ENCODE measurements at places on chromosomes 7 and 10.
A peak's percentile ranks its signal among the peaks of the same experiment; 100 is the strongest.

DNA sequence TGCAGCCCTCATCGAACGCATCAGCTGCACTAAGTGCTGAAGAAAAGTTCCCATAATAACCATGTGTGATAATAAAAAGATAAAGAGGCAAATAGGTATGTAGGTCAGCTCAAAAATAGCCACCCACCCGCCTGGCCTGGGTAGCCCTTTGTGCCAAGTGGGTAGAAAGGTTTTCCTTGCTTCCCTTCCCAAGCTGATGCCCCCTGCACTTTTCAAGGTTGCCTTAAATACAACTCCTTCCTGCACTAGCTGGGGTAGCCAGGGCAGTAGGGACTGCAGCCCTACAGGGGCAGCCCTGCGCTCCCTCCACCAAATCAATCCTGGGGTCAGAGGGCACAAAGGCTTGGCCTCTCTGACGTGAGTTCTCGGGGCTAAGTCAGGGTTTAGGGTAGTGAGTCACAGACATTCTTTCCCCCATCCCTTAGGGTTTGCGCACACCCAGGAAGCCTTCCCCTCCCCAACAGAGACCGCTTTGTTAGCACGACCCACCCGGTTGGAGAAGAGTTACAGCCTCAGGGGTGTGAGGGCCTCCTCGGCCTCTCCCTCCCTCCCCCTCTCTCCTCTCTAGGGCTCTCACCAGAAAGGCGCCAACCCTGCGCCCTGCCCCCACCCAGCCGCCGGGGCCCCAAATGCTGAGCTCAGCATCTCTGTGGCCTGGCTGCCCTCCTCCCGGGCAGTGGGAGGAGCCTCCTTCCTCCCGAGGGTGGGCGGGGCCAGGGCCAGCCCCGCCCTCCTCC, 13.3 kb upstream of the DDIT4 start:
- DNase-seq: peak; percentile 70

GRCh38 chr7:149787428-149788299, 14.3 kb upstream of the ZNF467 start:
- no peak for DNase-seq

- DNase-seq: no peak
Measured at GRCh38 chr10:98314532-98315284, 46.7 kb upstream of the LOXL4 start.

- no peak for DNase-seq
Measured at GRCh38 chr7:39016609-39017008, 38.9 kb downstream of the POU6F2 start.

GRCh38 chr7:153454306-153454705, 597.9 kb upstream of the DPP6 start:
- no peak for DNase-seq

GRCh38 chr7:84324136-84324630, 129.6 kb upstream of the SEMA3A start:
- no peak for DNase-seq

DNA sequence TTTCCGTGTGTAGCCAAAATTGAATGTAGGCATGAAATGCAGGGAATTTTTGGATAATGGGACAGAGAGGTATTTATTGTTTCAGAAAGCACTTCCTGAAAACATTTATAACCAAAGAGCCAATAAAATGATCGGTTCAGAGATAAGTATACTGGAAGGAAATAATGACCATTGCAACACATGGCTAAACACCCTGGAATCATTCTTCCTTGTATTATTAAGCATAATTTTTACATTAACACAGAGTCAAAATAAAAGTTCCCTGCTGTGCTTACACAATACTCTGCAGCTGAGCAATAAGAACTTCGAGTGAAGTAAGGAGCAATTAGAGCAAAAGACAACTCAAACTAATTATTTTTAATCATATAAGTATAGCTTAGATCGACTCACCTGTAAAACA, 648.3 kb downstream of the TNS3 start:
- DNase-seq: no peak

DNA sequence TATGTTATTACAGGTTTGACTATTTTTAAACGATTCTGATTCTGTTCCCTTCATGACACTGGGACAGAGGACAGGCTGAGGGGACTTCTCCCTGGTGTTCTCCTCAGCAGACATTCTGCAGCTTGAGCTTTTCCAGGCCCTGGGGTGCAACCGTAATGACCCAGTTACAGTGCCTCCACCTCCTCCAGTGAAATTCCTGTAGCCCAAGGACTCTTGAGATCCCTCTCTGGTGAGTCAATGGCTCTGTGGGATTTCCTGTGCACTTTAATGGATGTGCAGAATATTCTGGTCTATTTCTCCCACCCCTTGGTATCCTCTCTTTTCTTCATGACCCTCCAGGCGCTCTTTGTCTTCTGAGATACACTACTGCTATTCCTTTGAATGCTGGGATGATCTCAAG, 319.3 kb downstream of the INHBA start:
- no peak for DNase-seq

DNA sequence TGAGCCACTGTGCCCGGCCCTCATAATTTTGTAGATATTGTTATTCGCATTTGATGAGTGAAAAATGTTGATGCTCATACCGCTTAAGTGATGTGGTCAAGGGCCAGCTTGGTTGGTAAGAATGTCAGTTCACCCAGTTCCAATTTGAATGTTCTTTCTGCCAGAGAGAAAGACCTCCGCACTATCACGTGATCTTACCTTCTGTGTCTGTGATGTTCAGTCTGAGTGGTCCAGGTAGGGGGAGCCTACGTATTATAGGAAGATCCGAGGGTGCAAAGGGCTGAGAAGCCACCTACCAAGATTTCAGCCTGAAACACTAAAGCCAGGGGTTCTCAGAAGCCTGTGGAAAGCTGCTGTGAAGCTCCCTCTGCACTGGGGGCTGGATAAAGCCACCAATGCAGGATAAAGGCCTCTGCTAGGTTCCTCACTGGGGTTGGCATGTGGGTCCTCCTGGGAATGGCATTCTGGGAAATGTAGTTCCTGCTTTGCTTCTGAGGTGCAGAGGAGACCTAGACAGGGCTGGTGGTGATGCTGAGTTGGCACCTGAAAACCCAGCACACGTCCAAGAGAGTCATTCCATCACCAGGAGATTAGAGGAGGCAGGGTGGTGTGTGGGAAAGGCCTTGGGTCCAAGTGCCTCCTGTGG, 64.7 kb upstream of the AOAH start:
- no peak for DNase-seq

DNA sequence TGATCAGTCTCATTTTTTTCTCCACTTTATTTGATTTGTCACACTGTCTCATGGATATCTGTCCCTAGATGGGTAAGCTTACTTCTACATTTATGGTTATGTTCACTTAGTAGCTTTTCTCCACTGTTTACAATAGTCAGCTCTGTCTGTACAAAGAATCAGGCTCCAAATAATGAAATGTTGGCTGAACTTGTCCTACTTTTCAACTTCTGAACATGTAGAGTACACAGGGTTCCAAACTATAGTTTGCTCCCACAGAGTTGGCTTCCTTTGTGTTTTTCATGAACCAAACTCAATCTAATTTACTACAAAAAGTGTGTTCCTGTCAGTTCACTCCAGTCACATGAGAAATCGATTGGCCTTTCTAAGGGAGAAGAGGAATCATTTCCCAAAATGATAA, 175.0 kb downstream of the CCDC71L start:
- DNase-seq: no peak

GRCh38 chr7:104160375-104160774, 47.4 kb downstream of the ORC5 start:
- no peak for DNase-seq

DNA sequence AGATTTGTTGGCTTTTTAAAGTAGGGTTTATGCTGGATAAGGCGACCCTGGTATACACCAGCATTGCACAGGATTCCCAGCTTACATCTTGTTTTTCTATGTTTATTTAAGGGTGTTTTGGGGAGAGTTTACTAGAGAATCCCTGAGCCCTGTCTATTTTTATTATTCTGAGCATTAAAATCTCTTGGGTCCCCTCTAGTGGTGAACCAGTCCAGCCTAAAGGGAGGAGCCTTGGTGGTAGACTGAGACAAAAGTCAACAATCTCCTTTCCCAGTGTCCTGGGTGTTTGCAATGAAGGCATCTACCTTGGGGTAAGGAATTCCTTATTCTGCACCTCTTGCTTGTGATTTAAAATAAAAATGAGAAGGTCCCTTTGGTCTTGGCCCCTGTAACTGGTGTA, 38.2 kb downstream of the ANTXRL start:
- DNase-seq: no peak

- DNase-seq: no peak
Measured at GRCh38 chr7:27151931-27152815, at the start of gene HOXA3. HOXA3 (minus strand) TSS chr7:27152583; CDS start chr7:27110640, 41,943 bp downstream.

- DNase-seq: no peak
Measured at GRCh38 chr10:74909670-74910069, 83.3 kb downstream of the KAT6B start.

DNA sequence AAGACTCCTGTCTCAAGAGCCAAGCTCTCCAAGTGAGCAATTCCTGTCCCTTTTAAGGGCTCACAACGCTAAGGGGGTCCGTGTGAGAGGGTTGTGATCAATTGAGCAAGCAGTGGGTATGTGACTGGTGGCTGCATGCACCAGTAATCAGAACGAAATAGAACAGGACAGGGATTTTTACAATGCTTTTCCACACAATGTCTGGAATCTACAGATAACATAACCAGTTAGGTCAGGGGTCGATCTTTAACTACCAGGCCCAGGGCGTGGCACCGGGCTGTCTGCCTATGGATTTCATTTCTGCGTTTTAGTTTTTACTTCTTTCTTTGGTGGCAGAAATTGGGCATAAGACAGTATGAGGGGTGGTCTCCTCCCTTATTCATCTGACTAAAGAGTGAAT, 54.9 kb upstream of the SP4 start:
- DNase-seq: no peak

DNA sequence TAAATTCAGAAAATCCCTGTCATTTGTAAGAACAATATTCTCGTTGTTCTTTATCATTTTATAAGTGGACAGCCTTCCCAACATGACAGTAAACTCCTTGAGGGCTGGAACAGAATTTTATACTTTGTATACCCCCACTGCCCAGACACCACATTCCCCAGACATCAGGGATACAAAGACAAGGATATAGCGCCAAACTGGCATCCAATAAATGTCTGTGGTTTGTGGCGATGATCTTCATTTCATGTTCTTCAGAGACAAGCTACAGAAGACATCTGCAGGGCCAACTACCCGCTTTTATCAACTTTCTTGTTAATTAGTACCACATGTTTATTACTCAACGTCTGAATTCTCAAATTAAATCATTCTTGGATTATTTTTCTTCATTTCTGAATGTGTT, 155.9 kb downstream of the ATE1 start:
- DNase-seq: no peak

DNA sequence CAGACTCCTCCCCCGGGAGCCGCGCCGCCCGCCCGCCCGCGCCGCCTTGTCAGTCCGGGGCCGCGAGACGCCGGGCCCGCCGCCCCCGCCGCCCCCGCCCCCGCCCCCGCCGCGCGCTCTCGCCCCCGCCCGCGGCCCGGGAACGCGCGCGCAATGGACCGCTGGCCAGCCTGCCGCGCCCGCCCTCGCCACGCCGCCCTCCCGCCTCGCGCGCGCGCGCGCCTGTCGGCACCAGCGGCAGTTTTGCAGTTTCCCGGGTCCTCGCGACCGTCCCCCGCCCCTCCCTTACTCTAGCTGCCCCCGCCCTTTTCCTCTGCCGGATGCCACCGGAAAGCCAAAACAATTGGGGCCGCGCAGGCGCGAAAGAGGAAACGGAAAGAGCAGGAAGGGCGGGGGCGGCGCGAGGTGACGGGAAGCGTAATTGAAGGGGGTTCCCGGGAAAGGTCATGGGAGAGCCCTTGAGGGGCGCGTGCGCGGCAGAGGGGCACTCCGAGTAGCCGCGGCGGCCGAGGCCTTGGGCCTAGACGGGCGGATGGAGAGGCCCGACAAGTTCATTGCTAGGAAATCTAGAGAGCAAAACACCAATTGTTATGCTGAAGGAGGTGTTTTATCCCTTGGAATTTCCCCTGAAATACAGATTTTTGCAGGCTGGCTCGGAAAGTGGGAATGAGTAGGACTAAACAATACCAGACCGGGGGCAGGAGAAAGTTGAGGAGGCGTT, 400 bp upstream of the KBTBD2 start:
- peak; percentile 97 for DNase-seq

GRCh38 chr10:21247592-21247991, 277.9 kb downstream of the SKIDA1 start:
- DNase-seq: no peak

DNA sequence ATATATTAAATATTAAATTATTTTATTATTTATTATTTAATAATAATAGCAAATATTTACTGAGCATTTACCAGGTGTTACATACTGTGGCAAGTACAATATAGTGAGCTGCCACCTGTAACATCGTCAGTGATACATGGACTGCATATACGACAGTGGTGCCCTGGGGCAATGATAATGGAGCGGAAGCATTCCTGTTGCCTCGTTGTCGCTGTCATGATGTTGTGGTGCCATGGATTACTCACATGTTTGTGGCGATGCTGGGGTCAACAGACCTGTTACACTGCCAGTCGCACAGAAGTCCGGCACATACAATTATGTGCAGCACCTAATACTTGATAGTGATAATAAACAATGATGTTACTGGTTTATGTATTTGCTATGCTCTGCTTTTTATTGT, 20.6 kb downstream of the CAMK1D start:
- DNase-seq: no peak

- DNase-seq: no peak
Measured at GRCh38 chr10:69861251-69862240, 59.8 kb downstream of the COL13A1 start.

DNA sequence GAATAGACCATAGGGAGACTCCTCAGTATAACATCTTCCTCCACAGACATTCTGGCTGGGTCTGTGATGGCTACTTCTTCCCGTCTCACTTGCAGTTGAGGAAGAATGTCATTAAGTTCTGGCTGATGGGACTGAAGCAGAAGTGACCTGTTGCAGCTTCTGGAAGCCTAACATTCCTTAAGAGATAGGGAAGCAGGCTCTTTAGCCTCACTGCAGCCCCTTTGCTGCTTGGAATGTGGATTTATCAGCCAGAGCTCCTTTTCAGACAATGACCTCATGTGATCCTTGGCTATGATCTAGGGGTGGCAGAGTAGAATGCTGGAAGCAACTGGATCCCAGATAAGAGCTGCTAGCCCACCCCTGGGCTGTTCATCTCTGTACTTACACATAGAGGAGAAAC, 142.5 kb downstream of the RNF216 start:
- DNase-seq: no peak

DNA sequence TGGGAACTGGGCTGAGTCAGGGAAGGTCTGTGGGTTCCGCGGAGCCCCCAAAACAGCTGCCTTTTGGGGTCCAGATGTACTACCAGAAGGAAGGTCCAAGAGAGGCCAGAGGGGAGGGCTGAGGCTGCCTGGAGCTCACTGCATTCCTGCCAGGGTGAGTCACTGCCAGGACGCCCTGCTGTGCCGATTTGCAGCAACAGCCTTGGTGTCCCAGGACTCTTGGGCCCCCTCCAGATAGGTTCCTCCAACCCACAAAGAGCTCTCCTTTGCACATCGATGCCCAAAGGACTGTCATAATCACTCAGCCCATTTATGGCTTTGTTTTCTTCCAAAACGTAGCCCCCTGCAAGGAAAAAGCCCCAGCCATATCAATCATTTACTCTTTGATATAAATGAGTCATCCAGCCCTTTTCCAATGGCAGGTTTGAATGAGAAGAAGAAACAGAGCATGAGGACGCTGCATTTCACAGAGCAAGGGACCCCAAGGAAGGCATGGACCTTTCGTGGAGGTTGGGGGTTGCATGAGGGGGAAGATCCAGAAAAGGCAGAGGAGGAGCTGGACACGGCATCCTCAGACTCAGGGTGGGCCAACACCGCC, 32.2 kb upstream of the COL13A1 start:
- DNase-seq: no peak

- no peak for DNase-seq
Measured at GRCh38 chr7:66306243-66306642, 101.1 kb downstream of the TPST1 start.

- DNase-seq: no peak
Measured at GRCh38 chr7:154744256-154744860, 258.6 kb downstream of the PAXIP1 start.

All from T-helper 9 cell (primary cell).